ENCODE measurements at places on chromosomes 2 and 18.
A peak's percentile ranks its signal among the peaks of the same experiment; 100 is the strongest.

DNA sequence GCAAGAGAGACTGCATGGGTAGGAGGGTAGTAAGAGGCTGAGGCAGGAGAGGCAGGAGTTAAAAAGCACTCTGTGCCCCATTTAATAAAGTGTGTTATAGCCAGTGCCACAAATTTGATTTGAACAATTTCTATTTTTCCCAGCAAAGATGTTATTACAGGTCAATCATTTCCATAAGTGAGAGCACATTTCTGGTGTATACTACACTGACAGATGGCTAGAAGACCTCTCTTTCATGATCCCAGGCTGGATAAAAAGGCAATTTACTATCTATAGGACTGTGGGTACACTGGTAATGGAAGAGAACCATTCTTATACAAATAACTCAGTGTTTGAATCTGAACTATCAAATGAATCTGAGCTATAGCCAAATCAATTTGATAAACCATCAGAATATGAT lies 176.2 kb downstream of the FSHR start:
- no peak for DNase-seq

DNA sequence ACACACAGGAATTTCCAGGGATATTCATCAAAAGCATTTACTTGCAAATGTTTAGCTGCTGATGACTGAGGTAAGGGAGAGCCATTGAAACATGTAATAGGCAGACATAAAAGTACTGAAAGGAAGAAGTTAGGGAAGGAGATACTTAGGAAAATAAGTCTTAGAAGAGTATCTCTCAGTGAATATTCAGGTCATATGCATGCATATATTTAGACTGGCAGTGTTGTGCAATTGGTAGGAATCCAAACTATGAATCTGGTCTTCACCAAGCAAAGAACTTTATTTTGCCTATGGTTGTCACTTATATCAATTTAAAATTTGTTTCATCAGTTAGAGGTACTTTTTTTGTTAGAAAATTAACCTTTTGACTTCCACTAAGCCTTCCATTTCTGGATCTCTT lies 1490.7 kb downstream of the SUCLG1 start:
- DNase-seq: peak; percentile 26

GRCh38 chr2:239836021-239836765 lies 188.9 kb downstream of the NDUFA10 start:
- DNase-seq: no peak

DNA sequence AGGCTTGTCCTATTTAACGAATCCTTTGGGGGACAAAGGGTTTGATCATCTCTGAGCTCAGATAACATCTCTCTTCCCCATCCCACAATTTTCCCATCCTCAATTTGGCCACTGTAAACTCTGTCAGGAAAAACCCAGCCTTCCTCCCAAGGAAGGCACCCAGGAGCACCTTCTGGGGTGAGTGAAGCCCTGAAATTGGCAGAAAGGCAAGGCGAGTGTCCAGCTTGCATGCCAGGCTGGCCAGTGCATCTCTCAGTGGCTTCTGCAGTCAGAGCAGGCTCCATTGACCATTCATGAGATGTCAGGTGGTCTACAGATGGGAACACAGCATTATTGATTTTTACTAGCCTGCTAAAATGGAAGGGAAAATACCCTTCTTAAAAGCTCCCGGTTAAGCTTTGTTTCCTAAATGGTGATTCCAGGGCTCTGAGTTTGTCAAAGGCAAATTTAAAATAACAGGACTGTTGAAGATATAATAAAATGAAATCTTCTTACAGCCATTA lies 83.2 kb upstream of the BOD1L2 start:
- no peak for DNase-seq

GRCh38 chr2:54901224-54901986 lies 148.8 kb downstream of the RTN4 start:
- no peak for DNase-seq

Measured in HCEC 1CT (cell line).